ENCODE measurements at places on chromosomes 1 and 21. TPM values are rescaled to one million over a fixed set of nuclear protein-coding genes. Genes with fewer than 3 reads are reported as not detected.

The ATG4C gene
- polyA plus RNA-seq = 17.4 TPM

The CD84 gene
- polyA plus RNA-seq = 3.2 TPM

The PEA15 gene
- 160 TPM for polyA plus RNA-seq

The LACTBL1 gene
- not detected for polyA plus RNA-seq

The PTAFR gene
- 2.7 TPM for polyA plus RNA-seq

- DNase-seq = peak; percentile 82
Measured at GRCh38 chr1:156725683-156726280, 2.5 kb upstream of the METTL25B start.

GRCh38 chr1:88266051-88266450, 418.0 kb upstream of the PKN2 start:
- no peak for DNase-seq

- DNase-seq = no peak
Measured at GRCh38 chr21:34722684-34723300, 54.0 kb downstream of the CLIC6 start.

DNA sequence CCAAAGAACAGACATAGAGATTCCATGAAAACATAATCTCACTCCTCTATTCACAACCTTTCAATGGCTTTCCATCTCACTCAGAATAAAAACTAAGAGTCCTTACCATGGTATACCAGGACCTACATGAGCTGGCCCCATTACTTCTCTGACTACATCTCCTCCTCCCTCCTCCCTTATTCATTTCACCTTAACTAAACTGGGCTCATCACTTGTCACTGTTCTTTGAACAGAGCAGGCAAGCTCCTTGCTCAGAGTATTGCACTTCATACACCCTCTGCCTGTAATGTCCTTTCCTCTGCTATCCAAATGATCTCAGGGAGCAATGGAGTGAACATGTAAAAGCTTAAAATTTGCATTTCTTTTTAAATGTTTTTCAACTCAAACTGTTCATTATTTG, 142.0 kb downstream of the MRPL39 start:
- DNase-seq = no peak

- DNase-seq = no peak
Measured at GRCh38 chr1:157956732-157957131, 36.7 kb upstream of the KIRREL1 start.

DNA sequence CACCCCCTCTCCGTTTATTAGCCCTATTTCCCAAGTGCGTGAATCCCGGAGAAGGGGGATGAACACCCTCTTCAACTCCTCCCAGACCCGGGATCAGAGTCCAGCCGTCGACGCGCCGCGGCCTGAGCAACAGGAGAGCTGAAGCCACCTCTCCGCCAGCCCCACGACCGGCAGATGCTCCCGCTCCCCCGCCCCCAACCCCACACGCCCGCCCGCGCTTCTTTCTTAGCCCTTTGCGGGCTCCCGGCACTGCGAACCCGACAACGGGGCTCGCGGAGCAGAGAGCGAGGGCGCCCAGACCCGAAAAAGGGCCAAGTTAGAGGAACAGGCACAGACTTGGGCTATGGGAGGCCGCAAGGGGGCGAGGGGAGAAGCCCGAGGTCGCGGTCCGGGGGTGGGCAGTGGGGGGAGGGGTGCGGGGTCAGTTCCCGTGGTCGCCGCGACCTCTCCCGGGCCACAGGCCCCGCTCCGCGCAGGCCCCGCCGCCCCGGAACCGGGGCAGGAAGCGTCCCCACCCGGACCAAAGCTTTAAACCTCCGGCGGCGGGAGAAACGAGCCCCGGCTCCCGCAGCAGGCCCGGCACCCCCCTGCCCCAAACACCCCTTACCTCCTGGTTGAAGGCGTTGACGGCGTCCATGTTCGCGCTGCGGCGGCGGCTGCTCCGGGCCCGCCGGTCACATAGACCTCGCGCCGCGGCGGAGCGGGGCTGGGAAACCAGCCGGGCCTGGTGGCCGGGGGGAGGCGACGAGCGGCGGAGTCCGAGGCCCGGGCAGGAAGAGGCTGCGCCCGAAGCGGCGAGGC, 662 bp downstream of the SCAF4 start:
- peak; percentile 21 for DNase-seq

DNA sequence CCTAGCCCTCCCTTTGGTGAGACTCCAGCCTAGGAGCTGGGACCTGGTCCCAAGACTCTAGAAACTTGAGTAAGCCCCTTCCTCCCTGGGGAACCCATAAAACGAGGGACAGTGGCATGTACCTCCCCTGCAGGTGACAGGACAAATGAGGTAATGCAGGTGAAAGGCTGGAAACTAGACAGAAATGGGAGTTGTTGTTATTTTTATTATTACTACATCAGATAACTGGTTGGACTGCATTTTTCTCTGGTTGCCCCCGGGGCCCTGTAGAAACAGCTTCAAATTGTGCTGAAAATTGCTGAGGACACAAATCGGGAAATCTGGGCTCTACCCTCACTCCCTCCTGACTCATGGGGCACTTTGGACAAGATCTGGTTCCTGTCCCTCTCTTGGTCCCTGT, 132.3 kb upstream of the WNT4 start:
- no peak for DNase-seq

GRCh38 chr1:4447778-4448420, 206.5 kb upstream of the AJAP1 start:
- no peak for DNase-seq

GRCh38 chr1:109807822-109808680, 44.3 kb upstream of the EPS8L3 start:
- no peak for DNase-seq

DNA sequence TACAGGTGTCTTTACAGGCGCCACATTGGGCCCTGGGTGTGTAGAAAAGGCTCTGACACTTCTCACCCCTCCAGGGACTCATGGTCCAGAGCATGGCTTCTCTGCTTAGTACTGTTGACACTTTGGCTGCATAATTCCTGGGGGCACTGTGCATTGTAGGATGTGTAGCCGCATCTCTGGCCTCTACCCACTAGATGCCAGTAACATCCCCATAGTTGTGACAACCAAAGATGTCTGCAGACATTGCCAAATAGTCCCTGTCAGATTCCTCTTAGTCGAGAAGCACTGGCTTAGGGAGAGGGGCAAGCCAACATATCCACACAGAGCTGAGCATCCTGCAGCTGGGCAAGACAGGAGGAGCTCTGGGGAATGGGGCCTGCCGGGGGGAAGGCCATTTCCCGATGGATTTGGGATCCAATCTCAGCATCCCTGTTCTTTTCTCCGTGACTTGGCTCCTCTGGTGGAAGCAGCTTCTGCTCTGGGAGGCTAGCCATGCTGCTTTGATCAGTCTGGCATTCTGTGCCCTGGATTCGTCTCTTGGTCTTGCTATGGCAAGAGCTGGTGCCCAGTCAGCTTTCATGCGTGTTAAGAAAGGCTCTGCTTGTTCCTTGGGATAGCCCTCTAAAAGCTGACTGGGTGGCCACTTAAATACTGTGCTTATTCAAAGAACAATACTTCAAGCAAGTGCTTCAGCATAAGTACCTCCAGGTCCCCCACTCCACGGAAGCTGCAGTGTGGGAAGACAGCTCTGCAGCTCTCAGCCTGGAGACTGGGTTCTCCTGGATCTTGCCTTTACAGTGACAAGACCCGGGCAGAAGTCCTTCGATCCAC, 38.3 kb upstream of the SCMH1 start:
- DNase-seq = no peak

- no peak for DNase-seq
Measured at GRCh38 chr1:37020653-37021277, 13.6 kb downstream of the GRIK3 start.

GRCh38 chr1:29333008-29333407, 96.7 kb downstream of the PTPRU start:
- no peak for DNase-seq

DNA sequence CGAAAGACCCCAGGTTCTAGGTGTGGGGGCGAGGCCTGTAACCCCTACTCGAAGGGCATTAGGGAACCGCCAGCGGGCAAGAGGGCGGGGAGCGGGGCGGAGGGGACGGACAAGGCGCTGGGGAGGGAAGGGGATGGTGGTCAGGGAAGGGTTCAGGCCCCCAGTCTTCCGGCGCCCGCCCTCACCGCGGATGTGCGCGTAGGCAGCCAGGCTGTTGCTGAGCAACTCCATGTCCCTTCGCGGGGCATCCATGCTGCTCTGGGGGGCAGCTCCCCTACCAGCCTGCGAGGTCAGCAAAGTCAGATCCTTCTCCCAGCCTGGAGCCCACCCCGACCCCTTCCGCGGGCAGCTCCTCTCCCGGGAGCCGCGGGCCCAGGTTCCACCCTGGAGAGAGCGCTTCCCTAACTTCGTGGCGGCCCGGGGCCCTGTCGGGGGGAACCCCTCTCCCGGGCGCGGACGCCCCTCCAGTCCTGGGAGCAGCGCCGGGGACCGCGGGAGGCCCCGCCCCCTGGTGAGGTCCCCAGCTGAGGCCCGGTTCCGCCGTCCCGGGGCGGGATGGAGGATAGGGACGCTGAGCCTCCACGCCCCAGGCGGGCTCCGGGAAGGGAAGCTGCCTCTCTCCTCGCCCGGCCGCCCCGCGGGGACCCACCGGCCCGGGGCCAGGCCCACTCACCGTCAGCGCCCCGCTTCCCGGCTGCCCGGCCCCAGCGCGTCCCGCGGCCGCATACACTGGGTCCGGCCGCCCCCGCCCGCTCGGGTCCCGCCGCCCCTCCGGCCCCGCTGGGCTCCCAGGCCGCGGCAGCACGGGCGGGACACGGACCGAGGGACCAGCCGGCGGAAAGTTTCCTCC, 434 bp downstream of the EVA1B start:
- DNase-seq = no peak

DNA sequence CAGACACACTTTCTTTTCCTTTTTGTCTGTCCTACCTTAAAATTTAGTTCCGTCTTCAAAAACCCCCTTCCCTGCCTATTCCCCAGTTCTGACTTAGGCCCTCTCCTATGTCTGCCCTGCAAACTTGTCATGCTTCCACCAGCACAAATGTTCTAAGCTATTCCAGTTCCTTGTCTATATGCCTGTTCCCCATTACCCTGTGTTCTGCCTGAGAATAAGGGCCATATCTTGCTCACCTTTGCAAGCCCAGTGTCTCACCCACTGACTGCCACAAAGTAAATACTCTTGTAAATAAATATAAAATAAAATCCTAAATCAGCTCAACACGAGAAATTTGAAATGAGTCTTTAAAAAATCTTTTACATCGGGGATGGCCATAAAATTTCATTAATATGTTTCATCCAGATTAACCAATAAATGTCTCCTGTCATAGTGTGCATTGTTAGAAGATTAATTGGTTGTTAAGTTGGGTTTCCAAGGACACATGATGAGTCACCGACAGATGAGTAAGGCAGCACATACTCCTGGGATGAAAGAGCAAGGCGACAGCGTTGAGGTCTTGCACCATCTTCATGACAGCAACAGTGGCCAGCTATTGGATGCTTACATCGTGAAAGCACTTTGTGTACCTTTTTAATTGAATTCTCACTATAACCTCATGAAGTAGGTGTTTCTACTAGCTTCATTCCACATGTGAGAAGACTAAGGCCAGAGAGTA, 92.6 kb upstream of the NGF start:
- no peak for DNase-seq

DNA sequence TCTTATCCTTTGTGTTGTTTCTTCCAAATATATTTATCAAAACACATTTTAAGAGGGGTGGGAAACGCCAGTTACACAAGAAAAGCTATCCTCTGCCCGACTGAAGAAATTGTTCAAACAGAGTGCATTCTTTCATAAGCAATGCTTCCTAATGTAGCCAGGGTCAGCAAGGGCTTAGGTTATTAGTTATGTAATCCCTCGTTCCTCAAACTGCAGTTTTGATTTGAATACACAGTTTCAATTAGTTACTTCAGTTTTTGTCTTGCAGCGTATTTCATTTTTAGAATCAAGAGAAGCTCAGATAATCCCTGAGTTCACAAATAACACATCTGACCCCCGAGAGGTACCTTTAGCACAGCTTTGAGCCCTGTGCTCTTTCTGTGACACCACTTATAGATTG, 141.7 kb upstream of the NRIP1 start:
- no peak for DNase-seq

DNA sequence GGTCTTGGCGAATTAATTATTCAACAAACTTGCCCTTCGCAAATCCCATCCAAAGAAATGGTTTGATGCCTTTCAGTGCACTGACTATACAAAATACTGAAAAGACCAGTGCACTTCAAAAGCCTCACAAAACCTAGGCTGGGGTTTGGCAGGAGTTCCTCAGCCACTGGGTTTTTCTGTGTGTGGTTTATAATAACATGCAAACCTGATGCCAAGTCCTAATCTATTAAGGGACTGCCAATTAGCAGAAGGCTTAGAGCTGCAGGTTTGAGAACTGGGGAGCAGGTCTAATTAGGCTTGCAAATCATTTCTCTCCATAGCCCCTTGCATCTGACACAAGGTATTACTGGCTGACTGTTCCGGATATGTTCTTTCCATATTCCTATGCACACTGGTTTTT, 27.7 kb downstream of the PLPP3 start:
- DNase-seq = no peak

- DNase-seq = peak; percentile 73
Measured at GRCh38 chr1:178031856-178032320, 62.0 kb upstream of the RASAL2 start.

DNA sequence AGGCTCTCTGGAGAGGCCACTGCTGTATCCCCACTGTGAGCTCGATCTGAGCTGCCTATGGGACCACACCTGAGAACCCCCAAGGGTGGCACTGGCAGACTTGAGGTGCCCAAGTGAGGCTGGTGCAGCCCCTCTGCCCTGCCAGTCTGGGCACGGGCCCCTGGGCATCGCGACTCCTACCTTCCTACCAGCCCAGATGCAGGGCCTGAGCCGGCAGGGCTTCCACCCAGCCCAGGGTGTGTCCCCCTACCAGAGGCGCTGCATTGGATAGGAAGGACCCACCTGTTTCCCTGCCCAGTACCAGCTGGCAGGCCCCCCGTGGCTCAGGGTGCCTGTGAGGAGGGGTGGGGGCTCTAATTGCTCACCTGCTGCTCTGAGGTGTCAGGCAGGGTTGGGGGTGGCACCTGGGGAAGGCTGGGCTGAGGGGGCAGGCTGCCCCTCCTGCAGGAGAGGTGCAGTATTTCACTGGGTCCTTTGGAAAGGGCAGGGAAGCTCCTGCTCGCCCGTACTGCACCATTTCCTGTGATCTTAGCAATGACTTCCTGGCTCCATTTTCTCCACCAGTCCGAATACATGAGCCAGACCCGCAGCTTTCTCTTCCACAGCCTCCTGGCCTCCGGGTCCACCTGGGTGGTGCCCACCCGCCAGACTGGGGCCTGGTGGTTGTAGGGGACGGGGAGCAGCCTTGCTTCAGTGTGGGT, 11.8 kb downstream of the TP73 start:
- DNase-seq = no peak

- no peak for DNase-seq
Measured at GRCh38 chr1:186896211-186896610, 67.5 kb downstream of the PLA2G4A start.

DNA sequence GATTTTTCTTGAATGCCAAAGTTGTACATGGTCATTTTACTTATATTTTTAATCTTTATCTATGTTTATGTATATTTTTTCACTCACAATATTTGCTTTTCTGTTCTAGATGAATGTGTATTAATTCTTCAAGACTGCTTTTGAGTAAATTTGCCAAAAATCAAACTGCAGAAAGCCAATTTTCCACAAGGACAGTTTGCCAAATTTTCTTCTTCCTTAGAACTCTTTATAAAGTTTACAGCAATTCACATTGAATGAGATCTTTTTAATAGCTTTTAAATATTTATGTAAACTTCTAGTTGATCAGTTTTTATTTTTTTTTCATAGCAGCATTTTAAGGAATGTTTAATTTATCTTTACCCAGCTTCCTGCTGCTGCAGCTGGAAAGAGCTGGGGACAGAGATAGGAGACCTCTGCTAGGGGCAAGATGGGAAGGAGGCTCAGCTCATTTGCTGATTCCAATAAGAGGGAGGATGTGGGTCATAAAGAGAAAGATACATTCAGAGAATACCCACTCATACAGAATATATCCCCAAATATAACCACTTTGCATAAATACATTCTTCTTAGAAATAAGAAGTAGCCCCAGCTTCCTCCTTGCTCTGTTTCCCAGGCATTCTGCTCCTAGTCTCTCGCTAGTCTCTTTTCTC, 93.0 kb downstream of the ODF2L start:
- DNase-seq = peak; percentile 44

All from right lung (tissue), 10 donors.